ENCODE measurements at places on chromosomes 4 and X.
A peak's percentile ranks its signal among the peaks of the same experiment; 100 is the strongest.

DNA sequence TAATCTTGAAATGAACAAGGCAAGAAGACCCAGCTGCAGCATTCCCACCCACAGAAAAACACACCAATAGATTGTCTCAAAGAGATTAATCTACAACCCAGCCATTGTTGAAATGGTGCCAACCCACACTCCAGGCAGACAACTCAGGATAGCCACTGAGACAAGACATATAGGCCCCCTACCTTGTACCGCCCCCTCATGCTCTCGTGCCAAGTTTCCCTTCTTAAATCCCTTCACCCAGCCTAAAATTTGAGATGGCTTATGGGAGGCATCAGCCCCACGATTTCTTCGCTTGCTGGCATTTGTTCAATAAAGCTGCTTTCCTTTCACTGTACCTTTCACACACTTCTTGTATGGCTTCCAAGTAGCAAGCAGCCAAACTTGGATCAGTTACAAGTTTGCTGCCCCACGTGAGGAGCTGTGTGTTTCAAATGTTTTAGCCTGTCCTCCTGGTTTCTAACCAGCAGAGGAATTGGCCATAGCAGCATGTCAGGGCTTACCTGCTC lies 1754.1 kb downstream of the C4orf33 start:
- DNase-seq, result no peak

- DNase-seq, result peak; percentile 21
These were observed 223.1 kb upstream of the DMD start for GRCh38 chrX:33434256-33435092.

GRCh38 chrX:136780763-136781162 lies at the start of gene ARHGEF6:
TSS of gene ARHGEF6 (minus strand) at chrX:136780932. CDS start at chrX:136780882, 50 bp downstream.
- DNase-seq, result peak; percentile 47

DNA sequence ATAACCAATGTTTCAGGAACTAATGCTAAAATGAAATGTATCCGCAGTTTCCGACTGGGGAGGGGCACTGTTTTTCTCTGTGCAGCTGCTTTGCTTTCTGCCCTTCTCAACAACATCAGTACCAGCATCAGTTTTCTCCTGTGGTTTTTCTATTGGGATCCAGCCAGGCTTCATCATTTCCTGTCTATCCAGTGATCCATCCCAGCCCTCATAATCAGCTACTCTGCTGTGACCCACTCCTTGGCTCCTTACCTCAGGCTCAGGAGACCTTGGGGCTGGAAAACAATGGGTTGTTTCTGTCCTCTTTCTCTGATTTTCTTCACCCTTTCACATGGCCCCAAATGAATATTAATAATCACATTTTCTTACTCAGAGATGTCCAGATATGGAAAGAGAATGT lies 222.2 kb upstream of the DKK2 start:
- no peak for DNase-seq

DNA sequence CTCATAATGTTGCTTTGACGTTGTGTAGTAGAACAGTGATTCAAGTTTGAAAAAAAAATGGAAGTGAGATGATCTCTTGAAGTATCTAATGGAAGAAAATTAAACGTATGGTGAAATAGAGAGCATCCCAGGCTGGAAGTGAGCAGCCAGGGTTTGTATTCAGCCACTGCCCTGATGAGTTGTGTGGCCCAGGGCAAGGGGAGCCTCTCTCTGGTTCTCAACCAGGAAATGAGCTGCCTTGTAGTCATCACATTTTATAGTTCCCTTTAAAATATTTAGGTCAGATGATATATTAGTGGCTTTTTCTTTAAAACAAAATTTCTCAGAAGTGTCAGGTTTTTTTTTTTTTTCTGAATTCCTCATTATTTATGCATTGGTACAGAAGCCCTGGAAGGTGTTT lies 150.3 kb downstream of the GPAT3 start:
- no peak for DNase-seq

DNA sequence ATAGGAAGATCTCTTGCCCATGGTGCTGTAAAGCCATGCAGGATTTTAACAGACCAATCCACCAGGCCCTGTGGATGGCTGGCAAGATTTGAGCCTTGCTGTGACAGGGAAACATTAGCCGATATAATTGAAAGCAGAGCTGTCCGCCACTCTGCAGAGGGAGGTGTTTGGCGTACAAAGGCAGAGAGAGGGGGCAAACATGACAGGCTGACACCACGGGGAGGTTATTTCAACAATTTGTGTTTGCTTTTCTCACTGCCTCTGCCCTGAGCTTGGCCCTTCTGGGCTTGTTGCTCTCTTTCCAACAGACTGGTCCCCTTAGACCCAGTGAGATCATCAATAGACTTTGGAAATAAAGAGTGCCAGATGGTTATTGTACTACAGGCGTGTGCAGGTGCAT lies 59.4 kb downstream of the CLNK start:
- no peak for DNase-seq

DNA sequence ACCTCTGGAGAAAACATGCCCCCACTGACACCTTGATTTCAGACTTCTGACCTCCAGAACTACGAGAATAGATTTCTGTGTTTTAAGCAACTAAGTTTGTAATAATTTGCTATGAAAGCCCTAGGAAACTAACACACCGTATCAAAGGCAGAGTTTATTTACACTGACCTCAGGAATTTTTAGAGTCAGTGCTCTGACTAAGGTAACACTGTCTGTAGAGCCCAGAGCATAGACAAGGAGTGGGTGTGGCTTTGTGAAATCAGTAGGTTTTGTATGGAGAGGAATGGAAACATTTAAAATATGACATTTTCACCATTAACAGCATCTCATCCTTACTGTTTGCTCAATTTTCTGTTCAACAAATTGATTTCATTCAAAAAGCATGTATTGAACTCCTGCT lies 764.4 kb upstream of the PCDH10 start:
- DNase-seq, result no peak

DNA sequence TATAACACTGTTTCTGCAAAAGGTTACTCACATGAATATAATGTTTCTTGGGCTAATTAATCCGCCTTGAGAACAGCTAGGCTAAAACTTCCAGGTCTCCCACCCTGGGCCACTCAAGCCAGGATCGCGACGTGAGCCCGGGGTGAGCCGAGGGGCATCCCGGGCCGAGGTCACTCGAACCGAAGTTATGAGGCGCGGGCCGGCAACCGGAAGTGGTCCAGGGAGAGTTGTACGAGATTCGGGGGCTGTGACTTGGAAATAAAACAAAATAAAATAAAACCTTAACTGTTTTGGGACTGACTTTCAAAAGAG lies 317 bp downstream of the CMC4 start:
- DNase-seq, result no peak

DNA sequence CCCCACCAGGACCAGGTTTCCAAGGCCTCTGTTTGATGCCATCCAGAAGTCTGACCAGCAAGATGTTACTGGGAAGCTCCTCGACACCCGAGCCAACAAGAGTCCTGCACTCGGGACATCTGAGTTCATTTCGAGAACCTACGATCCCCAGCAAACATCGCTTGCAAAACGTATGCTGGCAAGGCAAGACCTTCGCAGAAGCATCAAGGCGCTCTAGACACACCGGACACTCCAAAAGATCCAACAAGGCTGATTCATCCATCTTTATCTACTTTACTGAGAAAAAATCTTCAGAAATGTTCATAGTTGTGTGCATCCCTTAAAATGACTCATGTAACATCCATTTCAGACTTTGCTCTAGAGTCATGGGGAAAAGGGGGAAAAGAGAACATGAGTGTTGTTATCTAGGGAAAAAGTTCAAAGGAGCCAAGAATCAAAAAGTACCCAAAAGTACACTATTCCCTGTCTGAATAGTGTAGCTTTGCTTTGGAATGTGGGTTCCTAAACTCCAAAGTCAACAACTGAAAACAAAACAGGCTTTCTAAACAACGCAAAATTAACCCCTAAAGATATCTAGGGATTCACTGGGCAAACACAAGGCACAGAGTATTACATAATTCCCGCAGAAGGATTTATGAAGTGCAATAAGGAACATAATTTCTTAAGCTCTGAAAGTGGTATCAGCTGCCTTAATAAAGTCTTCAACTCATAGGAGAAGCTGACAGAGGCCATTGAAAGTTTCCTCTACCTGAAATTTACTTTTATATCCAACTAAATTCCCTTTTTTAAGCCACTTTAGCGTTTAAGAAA lies 1.6 kb downstream of the SH3RF1 start:
- no peak for DNase-seq

DNA sequence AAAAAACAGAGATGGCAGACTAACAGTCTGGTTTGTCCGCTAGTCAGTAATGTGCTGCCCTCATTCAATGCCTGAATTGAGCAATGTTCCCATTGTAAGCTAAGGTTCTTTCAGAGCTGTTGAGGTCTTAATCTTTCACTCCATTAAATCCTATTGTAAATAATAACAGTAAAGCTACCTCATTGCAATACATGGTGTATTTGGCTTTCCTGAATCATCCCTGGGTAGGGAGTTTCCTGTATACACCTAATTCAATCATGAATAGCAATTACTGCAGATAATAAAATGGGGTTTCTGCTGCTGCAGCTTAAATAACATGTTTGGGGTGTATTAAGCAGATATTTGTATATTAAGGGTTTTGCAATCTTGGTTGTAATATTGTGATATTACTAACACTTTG lies 1100.2 kb upstream of the INTU start:
- no peak for DNase-seq

DNA sequence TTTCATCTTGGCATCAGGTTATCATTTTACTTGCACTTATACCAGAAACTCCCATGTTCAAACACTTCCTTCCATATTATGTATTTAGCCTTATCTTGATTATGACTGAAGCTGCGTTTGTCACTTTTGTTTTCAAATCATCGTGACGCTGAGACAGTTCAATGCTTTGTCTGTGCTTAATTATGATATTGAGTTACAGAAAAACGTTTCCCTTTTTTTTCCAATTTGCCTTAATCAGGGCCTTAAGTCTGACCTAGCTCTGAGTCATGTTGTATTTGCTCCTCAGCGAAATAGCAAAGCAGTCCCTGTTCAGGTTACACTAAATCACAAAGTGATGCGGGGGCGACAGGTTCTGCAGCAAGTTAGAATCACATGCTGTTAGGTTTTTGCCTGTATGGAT lies 254.7 kb downstream of the AFF2 start:
- no peak for DNase-seq

DNA sequence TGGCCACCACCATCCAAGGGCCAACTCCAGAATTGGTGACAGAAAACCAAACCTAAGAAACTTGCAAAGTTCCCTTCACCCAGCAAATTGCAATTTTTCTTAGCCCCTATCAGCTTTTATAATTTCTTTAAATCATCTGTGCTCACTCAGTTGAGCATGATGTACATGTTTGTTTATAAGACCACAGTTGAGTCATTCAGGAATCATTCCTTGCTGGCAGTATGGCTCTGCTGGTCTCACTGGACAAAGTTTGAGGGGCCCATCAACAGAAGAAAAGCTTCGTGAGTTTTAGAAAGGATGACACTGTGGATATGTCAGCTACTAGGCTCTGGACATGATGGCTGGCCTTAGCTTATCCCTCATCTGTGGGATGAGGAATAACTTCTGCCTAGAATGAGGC lies 4.0 kb downstream of the TRPC5 start:
- no peak for DNase-seq

DNA sequence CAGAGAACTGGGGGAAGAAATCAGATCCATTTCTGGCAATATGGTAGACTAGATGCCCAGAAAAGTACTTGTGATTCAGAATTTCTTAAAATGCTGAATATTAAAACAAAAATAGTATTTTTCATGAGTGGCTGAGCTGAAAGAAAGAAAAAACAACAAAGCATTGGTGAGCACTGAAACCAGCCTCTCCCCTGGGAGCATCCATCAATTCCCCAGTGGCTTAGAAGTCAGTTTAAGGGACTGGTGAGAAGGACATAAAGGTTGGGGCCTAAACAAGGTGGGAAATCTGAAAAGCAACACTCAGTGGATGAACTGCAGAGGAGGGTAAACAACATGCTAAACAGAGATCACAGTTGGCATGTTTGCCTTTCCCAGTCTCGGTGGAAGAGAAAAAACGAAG lies 20.4 kb downstream of the LRBA start:
- no peak for DNase-seq

DNA sequence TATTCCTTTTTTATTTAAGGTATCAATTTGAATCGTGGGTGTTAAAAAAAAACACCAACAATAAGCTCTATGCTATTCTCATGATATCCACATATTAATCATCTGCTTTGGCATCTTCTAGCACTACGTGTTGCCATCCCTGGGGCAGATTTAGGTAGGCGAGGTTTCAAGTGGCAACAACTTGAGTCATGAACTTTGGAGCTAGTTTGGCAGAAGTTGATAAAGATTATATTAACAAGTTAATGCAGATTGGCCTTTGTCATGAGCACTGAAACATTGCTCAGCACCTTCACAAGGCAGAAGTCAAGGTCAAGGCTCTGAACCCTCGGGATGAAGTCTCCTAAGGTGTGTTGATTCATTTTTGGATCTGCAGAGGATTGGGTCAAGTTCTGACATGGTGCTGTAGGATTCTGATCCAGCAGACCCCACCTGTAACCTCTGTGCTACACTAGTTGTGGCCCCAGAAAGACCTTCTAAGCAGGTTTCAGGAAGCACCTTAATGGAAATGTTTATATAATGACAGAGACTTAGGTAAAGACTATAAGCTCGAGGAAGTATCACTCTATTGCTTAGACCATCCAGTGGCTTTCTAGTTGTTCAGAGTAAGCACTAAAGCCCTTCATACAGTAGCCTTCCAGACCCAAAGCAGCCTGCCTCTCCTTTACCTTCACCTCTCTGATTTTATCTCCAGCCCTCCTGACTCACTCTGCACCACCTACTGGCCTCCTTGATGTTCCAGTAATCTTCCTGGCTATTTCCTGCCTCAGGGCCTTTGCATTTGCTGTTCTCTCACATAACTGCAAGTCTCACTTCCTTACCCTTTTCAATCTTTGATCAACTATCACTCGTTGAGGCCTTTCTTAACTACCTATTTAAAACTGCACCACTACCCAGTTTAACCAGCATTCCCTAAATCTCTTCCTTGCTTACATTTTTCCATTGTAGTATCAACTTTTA lies 117.0 kb upstream of the SLC4A4 start:
- DNase-seq, result no peak

- DNase-seq, result no peak
These were observed 64.3 kb downstream of the TASL start for GRCh38 chrX:30513284-30513683.

DNA sequence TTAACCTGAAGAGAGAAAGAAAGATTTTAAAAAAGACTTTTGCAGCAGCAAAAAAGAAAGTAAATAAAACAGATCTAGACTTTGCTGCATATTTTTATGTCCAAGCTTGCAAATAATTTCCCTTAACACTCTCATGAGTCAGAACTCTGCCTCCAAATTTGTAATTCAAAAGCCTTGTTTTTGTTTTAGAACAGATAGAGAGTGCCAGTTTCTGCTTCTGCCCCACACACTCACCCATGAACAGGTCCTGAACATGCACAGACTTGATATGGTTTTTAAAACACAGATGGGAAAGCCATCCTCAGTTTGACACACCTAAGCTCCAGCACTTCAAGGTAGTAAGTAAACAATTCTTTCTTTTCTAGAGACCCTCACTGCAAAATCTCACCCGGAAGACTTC lies 39.7 kb upstream of the VCX3B start:
- no peak for DNase-seq

GRCh38 chrX:40265936-40266335 lies 168.2 kb upstream of the BCOR start:
- no peak for DNase-seq

- no peak for DNase-seq
These were observed 49.1 kb upstream of the GAB1 start for GRCh38 chr4:143287572-143287923.

Measured in central memory CD4-positive, alpha-beta T cell (primary cell).